ENCODE measurements at places on chromosomes 5 and 9.

GRCh38 chr9:112699230-112699629 is 18.7 kb downstream of the INIP start:
- no peak overlapping the region for H3K27ac ChIP-seq
- H3K4me1 ChIP-seq = peaks cover 7% of the 10 kb centered on the region
- no peak overlapping the region for H3K4me3 ChIP-seq

DNA sequence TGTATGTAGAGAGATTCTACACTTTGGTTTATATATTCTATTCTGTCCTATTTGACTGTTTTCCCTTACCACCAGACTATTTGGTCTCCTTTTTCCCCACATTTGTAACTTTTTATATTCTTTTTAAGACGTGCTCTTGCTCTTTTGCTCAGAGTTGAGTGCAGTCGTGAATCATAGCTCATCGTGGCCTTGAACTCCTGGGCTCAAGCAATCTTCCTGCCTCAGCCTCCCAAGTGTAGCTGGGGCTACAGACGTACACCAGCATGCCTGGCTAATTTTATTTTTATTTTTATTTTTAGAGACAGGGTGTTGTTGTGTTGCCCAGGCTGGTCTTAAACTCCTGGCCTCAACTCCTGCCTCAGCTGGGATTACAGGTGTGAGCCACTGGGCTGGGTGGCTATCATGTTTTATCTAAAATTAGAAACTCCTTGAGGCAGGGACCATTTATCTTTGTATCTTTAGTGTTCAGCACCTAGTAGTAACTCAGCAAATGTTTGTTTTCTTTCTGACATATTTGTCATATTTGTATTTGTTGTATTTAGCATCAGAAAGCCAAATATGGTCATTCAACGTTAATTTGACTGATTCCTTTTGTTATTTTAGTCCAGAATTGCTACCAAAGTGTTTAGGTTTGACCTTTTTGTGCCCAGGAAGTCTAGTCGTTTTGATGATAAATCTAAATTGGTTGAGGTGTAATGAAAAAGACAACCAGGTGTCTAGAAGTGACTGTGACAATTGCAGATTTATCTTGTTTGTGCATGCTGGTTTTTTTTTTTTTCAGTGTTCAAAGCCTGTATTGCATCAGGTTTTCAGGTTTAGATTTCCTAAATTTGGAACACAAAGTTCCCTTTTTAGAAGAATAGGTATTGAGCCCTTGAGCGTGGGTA is 44.3 kb downstream of the ERBIN start:
- peak overlapping the region; percentile 56 for H3K27ac ChIP-seq
- peaks cover 27% of the 10 kb centered on the region for H3K4me1 ChIP-seq
- H3K4me3 ChIP-seq = peak overlapping the region; percentile 47
- DNase-seq = peak; percentile 41
- no peaks in the 10 kb centered on the region for H3K36me3 ChIP-seq
- H3K27me3 ChIP-seq = no peaks in the 10 kb centered on the region

DNA sequence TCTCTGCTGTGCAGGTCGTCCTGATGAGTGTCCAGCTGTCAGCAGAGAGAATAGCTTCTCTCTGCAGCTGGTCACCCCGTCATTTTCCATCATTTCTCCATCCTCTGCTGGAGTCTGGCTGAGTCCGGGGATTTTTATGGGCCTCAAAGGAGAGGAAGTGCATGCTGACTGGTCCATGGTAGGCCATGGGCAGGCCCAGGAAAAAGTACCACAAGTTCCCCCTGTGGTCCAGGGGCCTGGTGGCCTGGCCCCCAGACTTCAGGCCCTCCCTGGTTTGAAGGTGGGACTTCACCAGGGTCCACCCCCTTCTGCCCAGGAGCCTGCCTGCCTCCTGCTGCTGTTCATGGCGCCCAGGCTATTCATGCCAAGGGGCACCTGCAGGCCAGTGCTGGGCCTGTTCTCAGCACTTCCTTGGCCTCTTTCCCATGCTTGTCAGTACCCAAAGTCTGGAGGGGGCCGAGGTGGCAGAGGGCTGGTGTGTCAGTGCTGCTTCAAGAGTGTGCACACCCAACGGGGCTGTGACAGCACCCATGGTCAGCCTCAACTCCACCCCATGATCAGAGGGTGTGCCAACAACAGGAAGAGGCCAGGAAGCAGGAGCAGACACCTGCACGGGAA is 7.3 kb upstream of the MTMR12 start:
- H3K4me3 ChIP-seq = no peak overlapping the region
- H3K36me3 ChIP-seq = no peaks in the 10 kb centered on the region
- peaks cover 3% of the 10 kb centered on the region for H3K4me1 ChIP-seq
- H3K27ac ChIP-seq = no peak overlapping the region
- no peak for DNase-seq
- no peaks in the 10 kb centered on the region for H3K27me3 ChIP-seq

GRCh38 chr9:77969083-77969482 is 62.5 kb downstream of the GNAQ start:
- H3K4me3 ChIP-seq = no peak overlapping the region
- no peaks in the 10 kb centered on the region for H3K27me3 ChIP-seq
- DNase-seq = no peak
- no peaks in the 10 kb centered on the region for H3K4me1 ChIP-seq
- no peaks in the 10 kb centered on the region for H3K36me3 ChIP-seq

DNA sequence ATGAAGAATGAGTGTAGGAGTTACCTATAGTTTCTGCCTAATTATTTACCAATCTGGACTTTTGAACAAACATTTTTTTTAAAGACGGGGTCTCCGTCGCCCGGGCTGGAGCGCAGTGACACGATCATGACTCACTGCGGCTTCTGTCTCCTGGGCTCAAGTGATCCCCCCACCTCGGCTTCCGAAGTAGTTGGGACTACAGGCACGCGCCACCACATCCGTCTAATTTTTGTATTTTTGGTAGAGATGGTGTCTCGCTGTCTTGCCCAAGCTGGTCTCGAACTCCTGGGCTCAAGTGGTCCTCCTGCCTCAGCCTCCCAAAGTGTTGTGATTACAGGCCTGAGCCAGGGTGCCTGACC is 1.5 kb downstream of the CTNNA1 start:
- H3K36me3 ChIP-seq = no peaks in the 10 kb centered on the region
- H3K27me3 ChIP-seq = no peaks in the 10 kb centered on the region
- peaks cover 24% of the 10 kb centered on the region for H3K4me1 ChIP-seq
- DNase-seq = no peak

DNA sequence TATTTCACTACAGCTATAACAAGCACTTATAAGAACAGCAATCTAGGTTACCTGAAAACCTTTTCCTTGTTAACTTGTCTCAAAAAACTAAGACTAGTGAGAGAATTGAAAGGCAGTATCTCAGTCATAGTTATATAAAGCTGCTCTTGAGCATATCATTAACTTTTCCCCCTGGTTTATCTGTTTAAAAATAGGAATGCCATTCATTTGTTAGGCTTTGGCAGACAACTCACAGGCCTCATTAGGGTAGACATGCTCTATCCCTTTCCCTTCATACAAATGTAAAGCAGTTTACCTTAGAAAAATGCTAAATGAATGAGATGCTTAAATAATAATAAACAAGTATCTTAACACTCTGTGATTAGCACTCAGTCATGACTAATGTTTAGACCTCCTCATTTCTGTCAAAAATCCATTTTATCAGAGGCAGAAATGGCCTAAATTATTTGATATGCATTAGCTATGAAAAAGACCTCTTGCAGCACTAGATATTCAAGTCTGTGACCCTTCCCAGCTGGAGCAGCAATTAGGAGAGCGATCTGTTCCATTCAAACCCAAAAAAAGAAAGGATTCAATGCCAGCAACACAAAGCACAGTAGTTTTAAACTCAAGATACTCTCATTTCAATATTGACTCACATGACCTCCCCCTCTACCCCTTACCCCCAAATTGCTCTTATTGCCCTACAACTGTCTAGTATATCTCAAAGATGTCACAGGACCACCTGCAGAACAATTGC is 1578.8 kb upstream of the WWC1 start:
- no peak for DNase-seq
- no peak overlapping the region for H3K4me3 ChIP-seq

DNA sequence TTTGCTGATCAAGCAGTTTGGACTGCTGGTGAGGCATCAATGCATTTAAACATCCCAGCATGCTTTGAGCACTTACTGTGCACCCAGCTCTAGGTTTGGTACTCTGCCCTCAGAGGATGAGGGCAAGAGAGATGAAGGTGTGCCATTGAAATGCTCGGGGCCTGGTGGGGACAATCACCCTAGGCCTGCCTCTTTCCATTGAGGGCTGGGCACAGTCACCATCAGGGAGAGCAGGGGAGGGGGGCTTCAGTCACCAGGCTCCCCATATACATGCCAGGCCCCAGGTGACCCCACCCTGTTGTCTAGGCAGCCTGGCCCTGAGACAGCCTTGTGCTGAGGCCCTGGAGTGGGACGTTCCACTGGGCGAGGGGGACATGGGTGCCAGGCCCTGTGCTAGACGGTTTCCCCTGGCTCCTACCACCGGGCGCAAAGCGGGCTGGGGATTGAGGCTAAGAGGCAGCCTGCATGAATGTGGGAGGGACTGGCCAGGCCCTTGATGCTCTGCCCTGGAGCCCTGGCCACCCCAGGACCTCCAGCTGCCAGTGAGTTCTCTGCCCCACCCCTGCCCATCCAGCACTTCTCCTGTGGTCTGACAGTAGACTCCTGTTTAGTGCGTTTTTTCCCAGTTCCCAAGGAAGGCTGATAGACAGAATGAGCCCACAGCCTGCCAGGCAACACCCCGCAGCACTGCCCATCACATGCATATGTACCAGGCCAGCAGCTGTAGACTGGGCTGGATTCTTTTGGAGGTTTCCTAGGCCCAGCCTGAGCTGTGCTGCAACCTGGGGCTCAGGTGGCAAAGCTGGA is 18.9 kb downstream of the TCF7 start:
- no peak overlapping the region for H3K4me3 ChIP-seq
- no peaks in the 10 kb centered on the region for H3K27me3 ChIP-seq
- DNase-seq = no peak
- no peaks in the 10 kb centered on the region for H3K36me3 ChIP-seq
- peaks cover 7% of the 10 kb centered on the region for H3K4me1 ChIP-seq
- no peak overlapping the region for H3K27ac ChIP-seq

DNA sequence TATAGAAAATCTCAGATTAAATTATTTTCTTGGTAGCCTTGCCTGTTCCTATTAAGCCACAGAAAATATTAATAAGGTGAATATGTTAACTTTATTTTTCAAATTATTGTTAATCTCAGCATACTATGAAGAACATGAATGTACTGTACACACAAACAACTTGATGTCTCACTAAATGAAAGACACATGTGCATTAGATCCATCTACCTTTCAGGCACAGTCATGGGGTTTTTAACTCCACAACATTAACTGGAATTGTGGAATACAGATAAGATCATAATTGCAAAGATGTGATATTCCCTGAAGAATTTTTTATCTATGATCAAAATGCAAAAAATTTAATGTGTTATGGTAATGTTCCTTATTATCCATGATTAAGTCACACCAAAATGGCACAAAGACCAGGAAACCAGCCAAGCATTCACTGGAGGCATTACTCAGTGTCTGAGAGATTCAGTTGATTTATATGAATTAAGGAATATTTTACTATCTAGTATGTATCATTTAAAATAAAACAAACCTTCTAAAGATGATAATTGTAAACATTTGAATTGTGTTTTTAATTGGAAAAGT is 150.0 kb upstream of the VCAN start:
- H3K4me1 ChIP-seq = no peaks in the 10 kb centered on the region
- H3K4me3 ChIP-seq = no peak overlapping the region
- no peaks in the 10 kb centered on the region for H3K27me3 ChIP-seq

- no peak overlapping the region for H3K27ac ChIP-seq
- H3K36me3 ChIP-seq = no peaks in the 10 kb centered on the region
- H3K27me3 ChIP-seq = peaks cover 84% of the 10 kb centered on the region
- no peaks in the 10 kb centered on the region for H3K4me1 ChIP-seq
- no peak for DNase-seq
Observed at GRCh38 chr9:34557426-34558321, 31.9 kb downstream of the CNTFR start.

GRCh38 chr5:111720333-111720890 is 36.6 kb downstream of the NREP start:
- H3K36me3 ChIP-seq = no peaks in the 10 kb centered on the region
- H3K4me1 ChIP-seq = no peaks in the 10 kb centered on the region
- H3K4me3 ChIP-seq = no peak overlapping the region
